Stimulated activated effector memory CD8-positive, alpha-beta T cell treated with anti-CD3 and anti-CD28 coated beads, Interleukin-12 subunit alpha, Interleukin-12 subunit beta, amount 100 ng/mL, for 72 hours (primary cell): ENCODE measurements at places on chromosomes 6 and 20.

- DNase-seq: no peak
Measured at GRCh38 chr6:37838219-37838921, 18.8 kb downstream of the ZFAND3 start.

- DNase-seq: no peak
Measured at GRCh38 chr6:112027942-112028674, 25.8 kb upstream of the CCN6 start.

- DNase-seq: no peak
Measured at GRCh38 chr6:38016824-38017223, 197.3 kb downstream of the ZFAND3 start.

GRCh38 chr6:124400261-124400999 is 561.8 kb upstream of the RNF217 start:
- no peak for DNase-seq

- no peak for DNase-seq
Measured at GRCh38 chr6:107793191-107793590, 30.9 kb downstream of the SCML4 start.

DNA sequence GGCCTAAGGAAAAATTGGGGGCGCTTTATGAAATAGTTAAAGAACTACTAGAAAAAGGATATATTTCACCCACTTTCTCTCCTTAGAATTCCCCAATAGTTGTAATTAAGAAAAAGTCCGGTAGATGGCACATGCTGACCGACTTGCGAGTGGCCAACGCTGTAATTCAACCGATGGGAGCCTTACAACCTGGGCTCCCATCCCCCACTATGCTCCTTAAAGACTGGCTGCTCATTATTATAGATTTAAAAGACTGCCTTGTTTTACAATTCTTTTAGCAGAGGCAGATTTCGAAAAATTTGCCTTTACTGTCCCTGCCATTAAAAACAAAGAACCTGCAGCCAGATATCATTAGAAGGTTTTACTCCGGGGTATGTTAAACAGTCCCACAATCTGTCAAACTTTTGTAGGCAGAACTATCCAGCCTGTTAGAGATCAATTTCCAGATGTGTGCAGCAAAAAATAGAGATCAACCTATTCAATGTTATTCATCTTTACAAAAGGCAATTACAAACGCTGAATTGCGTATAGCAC is 58.5 kb upstream of the PRSS16 start:
- DNase-seq: no peak

DNA sequence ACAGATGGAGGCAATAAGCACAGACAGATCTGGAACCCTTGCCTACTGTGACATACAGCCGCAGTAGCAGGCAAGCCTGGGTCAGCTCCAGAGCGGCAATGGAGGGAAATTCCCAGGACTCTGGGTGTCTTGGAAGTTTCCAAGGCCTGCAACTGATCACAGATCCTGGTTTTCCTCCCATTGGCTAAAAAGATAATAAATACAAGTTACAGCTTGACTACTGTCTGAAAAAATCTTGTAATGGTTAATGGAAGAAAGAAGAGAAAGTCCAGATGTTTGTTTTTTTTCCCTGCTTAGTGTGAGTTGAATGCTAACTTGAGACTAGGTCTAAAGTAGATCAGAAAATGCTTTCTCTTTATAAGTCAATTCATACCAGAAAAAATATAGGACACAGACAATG is 307.6 kb downstream of the ALDH8A1 start:
- no peak for DNase-seq

DNA sequence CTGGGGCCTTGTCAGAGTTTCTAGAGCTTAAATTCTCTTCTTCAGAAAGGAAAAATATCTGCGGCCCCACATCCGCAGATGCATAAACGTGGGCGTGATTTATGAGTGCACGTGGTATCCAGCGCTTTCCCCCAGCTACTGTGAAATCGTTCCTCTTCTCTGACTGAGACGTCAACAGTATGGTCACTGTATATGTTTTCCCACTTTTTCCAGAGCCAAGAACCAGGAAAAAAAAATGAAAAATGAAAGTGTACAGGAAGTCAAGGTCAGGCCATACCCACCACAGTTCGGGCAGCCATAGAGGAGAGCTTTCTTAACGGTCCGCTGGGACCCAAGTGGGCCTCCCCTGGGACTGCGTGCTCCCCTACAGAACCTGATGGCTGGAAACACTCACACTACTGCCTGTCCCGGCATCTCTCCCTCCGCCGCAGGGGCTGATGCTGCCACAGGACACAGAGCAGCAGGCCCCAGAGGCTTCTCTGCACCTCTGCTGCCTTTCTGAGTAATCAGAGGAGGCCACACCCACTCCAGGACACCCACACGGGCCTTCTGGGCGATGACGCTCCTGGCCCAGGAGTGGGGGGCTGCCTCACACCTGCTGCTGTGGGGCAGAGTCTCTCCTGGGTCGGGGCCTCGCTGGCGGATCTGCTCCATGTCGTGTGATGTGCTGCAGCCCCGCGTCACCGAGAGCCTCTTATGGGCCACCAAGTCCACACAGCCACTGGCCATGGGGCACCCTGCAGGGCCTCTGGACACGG is 16.4 kb upstream of the STX16 start:
- DNase-seq: no peak

DNA sequence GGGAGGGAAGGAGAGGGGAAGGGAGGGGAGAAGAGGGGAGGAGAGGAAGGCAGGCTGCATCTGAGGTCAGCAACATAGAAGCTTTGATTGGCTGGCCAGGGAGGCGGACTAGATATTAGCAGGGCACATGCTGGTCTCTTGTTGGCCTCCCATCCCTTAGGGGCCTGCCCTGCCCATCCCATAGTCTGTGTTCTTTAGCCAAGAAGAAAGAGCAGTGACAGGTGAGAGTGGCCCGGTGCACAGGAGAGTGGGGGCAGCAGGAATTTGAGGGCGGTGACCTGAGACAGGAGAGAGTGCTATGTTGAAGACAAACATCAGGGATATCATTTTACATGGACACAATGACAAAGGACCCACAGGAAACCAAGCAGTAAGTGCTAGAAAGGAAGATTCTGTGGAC is 413.5 kb downstream of the SYNE1 start:
- DNase-seq: no peak

DNA sequence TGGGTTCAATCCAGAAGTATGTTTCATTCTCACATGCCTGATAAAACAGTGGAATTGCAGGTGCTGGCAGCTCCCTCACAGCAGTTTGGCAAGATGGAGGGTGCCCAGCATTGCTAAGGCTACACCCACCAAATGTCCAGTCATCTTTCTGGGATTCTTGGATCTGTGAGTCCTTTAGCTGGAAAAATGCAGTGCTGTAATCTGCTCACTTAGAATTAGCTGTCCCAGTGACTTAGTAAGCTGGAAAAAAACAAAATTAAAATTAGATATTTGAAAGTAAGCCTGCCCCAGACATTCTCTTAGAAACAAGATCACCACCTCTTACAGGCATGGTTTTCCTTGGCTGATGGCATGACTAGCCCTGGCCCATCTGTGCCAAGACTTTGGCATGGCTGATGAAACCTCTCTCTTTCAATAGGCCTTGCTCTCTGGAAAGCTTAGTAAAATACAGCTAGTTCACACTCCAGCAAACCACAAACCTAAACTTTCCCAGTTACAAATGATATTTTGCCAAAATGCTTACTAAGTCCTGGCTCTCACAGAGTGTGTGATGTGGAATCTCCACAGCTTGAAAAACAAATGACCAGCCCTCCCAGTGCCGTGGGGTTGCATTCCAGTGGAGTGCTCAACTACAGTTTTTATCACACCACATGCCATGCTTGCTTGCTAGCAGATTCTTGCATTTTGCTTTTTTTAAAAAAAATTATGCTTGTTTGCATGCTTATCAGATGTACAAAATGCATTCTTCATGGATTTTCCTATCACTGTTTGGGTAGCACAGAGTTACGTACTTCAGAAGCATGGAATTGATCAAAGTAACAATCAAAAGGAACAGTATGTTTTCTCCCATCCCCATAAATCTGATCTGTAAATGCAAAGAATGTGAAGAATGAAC is 261.5 kb downstream of the EYA4 start:
- no peak for DNase-seq

DNA sequence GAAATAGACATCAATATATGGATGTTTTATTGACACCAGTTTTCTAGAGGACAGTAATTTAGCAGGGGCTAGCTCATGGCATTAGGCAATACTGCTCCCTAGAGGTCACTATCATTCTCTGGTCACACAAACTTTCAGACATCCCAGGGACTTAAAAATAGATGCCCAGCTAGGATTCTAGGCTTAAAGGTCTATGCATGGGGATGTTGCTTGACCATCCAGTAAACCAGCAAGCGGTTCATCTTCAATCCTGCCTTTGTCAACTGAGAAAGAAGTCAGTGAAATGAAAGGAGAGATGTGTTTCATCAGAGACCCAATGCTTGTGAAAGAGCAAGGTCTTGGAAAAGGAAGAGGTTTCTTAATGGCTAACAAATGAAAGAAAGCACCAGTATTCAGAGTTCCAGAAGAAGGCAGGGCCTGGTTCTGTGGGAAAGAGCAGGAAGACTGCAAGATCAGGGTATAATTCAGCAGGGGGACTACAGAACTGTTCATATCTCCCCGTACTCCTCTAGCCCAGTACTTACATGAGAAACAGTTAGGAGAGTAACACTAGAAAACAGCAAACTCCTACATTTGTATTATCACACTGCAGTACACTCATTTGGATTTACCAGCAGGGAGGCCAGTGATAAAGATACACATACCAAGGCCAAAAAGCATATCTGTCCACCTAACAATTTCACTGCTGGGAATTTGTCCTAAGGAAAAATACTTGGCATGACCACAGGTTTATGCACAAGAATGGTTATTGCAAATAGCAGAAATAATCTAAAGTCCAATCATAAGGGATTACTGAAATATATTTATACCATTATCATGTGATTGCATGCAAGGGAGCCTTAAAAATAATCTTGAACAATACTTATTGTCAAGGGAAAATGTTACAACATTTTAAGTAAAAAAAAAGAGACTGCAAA is 151.4 kb upstream of the LAMA2 start:
- no peak for DNase-seq

DNA sequence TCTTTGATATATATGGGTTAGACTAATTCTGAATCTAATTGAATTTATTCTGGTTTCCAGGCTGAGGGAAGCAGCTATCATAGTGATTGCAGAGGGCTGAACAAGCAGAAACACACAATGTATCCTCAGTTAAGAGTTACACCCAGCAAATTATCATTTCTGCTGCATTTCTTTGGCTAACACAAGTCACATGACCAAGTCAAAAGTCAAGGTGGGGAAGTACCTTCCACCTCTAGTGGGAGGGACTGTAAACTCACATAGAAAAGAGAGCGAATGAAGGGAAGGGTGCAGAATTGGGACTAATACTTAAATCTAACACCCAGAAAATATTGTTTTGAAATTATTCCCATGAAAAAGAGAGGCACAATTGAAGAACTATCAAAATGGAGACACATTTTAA is 719.7 kb upstream of the MMS22L start:
- no peak for DNase-seq

DNA sequence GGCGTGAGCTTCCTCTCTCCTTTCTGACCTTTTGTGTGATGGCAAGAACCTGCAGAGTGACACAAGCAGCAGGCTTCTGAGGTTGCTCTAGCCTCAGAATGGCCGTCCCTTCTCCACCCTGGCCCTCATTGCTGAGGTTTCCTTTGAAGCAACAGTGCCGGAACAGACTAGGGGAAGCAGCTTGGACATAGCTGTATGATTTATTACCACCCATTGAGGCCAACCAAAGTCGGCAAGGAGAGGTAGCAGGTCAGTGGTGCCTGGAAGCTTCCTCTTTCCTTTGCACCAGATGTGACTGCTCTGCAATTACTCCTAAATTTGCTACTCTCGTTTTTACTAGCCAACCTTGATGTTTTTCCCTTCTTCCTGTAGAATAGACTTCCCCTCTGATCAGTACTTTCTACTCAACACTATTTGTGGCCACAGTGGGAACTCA is 31.4 kb downstream of the PTPN1 start:
- DNase-seq: no peak

GRCh38 chr6:169253337-169254238 is at the start of gene THBS2:
Gene THBS2 (minus strand): TSS chr6:169253846. CDS start chr6:169250784, 3,062 bp downstream.
- no peak for DNase-seq

DNA sequence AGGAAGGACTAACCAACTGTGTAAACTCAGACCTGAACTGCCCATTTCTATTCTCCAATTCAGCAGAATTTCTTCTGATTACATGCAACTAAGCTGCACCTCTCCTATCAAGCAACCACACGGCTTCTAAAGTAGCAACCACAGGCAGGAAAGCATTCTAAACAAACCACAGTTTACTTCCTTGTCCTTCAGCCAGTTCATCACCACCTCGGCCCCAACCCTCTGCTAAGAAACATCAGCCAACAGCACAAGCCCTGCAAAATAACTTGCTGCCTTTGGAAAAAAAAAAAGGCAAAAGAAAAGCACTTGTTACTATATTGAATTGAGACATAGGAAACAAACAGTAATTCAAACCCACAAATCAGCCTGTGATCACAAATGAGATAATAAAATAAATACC is 140.3 kb downstream of the NFATC2 start:
- no peak for DNase-seq

DNA sequence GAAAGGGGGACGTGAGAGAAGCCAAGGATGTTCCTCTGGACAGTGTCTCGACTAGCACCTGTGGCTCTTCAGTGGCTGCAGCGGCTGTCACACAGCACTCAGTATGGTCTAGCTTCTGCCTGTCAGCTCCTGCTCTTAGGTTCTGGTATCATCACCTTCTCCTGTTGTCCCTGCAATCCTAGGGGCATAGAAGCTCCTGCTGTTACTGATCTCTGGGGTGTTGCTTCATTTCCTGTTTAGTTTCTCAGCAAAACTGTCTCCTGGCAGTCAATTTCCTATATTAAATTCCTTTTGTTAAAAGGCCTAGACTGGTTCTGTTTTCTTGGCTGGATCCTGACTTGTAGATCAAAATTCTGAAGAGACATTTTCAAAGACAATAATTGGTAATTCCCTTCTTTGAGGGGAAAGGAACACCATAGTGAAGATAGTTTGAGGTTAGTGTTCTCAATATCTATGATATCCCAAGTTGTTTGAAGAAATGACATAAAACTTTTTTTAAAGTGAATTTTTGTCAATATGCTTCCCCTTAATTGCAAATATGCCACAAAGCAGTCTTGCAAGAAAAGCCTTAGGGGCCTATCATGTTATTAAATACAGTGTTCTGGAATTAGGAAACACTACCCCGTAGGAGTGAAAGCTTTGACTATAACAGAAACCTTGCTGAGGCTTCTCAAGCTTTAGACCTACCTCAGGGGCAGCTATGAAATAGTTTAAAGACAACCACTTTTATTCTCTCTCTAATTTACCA is 148.5 kb downstream of the KIF6 start:
- no peak for DNase-seq

DNA sequence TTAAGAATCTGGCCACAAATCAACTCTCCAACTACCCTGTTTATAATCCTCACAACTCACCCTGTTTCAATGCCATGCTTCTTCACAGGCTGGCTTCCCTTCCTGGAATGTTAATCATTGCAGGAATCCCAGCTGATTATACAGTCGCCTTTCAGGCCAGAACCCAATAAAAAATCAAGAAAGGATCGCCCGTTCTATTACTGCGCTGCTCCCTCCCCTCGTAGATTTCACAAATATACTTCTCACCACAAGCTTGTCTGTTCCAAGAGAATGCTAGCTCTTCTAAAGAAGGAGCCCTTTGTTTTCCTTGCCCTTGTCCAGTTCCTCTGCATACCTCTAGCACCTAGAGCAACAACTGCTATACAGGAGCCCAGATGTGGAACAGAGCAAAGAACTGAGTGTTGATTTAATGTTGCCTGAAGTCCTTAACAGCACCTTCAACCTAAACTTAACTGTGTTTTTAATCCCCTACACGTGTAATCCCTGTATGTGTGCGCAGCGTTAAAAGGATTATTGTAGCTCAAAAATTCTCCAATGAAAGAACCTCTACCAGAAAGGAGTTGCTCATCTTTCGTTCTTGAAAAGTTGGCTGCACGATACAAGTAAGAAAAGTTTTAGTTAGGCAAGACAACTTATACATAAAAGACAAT is 988 bp downstream of the ECHDC1 start:
- no peak for DNase-seq
